ENCODE measurements at places on chromosomes 7 and 10. TPM values are rescaled to one million over a fixed set of nuclear protein-coding genes. Genes with fewer than 3 reads are reported as not detected.

Gene MOGAT3
- not detected for total RNA-seq

Gene TRIM73
- total RNA-seq, result 22.7 TPM

Gene ANK3
- 426 TPM for total RNA-seq

- DNase-seq, result peak; percentile 42
These were observed 535 bp downstream of the ASAH2B start for GRCh38 chr10:50740293-50740648.

DNA sequence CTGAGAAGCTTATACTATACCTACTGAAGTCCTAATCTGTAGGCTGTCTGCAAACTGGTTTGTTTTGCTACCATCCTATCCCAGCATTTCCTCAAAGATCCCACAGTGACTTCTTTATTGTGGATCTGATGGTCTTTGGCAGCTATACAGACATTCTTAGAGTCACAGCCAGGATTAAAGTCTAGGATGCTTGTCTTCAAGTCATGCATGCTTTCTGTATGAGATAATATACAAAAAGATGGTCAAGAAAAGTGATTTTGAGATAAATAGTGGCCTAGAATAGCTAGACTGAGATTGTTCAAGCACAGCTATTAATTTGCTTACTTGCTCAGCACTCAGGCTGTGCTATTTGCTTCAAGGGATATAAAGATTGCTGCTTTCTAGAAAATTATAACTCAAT, 454.4 kb downstream of the AUTS2 start:
- no peak for DNase-seq

DNA sequence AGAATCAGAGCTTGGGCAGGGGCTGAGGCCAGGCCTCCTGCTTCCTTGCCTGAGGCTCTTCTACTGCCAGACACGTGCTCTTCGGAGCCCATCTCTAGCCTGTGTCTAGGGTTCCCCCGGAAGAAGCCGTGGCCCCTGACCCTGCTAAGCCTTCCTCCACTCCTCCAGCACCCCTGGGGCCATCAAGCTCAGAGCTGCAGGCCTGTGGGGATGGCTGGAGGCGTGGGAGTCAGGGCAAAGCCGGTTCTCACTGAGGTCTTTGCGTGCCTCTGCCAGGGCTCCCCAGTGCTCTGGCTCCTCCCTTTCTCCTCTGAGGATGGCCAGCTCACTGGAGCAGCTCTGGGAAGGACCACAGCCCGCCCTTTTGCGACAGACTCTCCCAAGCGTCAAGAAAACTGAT, 34.4 kb downstream of the GHRHR start:
- no peak for DNase-seq

DNA sequence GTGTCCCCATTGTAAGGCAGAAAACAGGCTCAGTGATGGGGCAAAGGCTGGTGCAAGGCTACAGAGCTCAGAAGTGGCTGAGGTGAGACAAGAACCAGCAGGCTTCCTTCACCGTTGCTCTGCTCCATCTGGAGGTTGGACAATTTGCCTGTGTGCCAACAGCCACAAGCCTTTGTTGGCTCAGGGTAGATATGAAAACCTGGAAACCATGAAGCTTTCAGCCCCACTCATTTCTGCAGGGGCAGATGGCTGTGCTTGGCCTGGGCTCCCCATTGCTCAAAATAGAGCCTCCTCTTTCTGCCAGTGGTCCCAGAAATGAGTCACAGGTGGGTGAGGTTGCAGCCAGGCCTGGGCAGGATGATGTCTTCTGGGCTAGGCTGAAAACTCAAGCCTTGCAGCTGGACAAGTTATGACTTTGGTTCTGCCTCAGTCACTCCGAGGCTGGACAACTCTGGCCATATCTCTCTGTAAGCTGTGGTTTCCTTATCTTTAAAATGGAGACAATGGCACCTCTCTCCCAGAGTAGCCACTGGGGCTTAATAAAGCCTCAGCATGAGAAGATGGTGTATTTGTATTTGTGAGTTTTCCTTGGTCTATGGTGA, 12.2 kb upstream of the ZNF273 start:
- DNase-seq, result peak; percentile 57

- DNase-seq, result peak; percentile 12
These were observed 306.6 kb upstream of the ZMIZ1 start for GRCh38 chr10:78762086-78762630.

GRCh38 chr10:71354776-71355175, 35.7 kb downstream of the SLC29A3 start:
- DNase-seq, result no peak

- no peak for DNase-seq
These were observed 149.7 kb downstream of the NPSR1 start for GRCh38 chr7:34807548-34808340.

GRCh38 chr7:134777470-134777869, 2.0 kb upstream of the CALD1 start:
- DNase-seq, result no peak

DNA sequence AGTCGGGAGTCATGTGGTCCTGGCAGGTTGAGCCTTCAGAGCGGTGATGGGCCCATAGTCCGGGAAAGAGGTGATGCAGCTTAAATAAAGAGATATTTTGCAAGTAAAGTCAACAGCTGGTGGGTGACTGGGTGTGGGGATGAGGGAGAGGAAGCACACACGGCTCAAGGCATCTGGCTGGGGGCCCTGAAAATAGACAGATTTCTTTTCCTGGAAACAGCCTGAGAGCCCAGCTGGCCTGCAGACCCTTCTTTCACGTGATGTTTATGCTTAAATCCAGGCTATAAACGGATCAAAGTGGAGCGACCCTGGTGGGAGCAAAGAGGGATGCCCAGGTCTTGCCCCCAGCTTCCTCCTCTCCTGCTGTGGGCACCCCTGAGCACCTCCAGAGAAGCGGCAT, 149.1 kb downstream of the TEX36 start:
- DNase-seq, result no peak

DNA sequence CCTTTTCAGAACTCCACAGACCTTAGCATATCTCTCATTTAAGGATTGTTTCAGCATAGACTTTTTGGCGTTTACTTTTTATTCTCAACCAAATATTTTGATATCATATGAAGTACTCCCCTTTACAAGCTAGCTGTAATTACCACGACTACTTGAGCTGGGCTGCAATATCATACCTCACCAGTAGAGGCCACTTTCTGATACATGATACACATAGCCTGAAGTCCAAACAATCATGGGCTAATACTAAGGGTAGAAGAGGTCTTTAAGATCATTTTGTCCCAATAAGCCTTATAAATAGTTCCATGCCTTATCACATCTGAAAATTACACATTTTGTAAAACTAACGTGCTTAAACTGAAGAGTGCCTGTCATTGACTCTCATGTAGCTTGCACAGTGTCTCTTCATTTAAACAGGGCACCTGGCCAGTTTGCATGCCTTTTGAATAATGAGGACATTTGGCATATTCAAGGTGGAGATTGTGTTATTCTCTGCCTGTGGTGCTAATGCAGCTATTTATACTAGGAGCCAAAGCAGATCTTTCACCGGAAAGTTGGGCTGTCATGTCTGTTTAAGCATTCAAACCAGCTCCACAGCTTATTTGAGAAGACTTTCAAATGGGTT, 403.7 kb upstream of the ZMIZ1 start:
- no peak for DNase-seq

DNA sequence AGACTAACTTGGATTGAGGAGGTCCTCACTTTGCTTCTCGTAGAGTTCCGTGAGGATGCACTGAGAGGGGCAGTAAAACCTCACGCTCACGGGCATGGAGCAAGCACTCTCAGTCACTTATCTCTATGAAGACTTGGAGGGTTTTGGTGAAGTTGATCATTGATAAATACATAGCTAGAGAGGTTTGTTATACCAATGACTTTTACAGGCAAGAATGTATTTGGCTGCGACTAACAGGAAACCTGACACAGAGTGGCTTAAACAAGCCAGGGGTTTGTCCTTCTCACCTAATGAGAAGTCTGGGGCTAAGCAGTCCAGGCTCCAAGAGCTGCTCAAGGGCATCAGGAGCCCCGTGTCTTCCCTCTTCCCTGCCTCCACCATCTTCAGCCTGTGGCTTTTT, 6.1 kb downstream of the BICC1 start:
- DNase-seq, result no peak

DNA sequence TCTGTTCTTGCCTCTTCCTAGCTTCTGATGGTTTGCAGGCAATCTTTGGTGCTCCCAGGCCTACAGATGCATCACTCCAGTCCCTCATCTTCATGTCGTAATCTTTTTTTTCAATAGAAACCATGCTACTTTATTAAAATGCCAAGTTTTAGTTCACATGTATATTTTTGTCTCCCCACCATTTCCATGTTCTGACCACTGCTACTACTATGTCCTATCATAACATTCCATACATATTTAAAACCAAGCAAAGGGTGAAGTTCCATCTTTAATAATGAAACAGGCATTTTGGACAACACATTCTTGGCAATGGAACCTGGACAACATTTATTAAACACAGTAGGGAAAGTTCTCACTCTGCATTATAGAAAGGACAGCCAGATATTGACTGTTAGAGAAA, 58.8 kb downstream of the ZNF518A start:
- DNase-seq, result no peak

DNA sequence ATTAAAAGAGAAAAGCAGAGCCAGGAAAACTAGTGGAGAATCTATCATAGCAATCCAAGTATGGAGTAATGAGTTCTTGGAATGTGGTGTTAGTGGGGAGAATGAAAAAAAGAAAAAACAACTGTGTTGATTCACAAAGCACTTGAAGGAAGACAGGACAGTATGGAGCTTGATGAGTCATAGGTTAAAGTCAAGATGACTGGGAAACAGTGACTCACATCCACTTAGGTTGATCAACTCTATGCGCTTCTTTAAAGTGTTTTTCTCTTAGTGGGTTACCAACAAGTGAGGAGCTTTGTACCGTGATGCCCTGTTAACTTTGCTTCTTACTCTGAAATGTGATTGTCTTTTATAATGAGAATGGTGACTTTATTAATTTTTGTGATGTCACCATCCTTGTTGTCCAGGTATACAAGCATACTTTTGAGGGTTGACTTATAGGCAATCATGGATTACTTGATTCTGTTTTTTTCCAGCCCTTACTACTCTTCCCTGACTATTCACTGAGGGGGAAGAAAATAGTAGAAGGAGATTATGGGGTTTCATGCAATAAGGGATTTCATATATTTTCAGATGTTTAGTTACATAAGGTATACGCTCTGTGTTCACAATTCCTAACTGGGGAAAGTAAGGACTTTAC, 32.1 kb upstream of the MDFIC start:
- no peak for DNase-seq

Gene SKAP2
- 32.1 TPM for total RNA-seq

- no peak for DNase-seq
These were observed 157.2 kb downstream of the WNT2 start for GRCh38 chr7:117165656-117166055.

DNA sequence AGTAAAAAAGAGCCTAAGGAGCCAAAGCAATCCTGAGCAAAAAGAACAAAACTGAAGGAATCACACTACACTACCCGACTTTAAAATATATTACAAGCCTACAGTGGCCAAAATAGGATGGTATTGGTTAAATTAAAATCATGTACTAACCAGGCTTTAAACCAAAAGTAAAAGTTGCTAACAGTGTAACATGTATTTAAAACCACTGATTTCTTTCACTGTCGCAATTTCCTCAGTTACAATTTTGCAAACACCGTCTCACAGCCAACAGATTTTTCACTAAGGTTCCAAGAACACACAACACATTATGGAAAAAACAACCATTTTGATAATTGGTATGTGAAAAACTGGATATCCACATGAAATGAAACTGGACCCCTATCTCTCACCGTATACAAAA, 74.0 kb downstream of the JMJD1C start:
- DNase-seq, result no peak

DNA sequence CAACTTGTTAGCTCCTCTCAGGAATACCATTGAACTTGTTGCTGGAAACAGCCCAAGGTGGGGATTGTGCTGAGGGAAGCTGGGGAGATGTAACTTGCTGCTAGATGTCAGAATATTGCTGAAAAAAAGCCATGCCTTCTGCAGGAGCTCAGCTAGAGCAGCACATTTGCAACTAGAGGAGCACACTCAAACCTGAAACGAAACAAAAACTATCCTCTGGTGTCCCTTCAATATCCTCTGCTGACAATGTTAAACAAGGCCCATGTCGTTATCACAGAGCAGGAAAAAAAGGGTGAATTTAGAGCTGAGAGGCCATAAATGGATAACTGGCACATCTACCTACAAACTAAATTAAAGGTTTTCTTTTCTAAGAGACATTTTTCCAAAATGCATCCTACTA, 53.7 kb upstream of the MACC1 start:
- no peak for DNase-seq

DNA sequence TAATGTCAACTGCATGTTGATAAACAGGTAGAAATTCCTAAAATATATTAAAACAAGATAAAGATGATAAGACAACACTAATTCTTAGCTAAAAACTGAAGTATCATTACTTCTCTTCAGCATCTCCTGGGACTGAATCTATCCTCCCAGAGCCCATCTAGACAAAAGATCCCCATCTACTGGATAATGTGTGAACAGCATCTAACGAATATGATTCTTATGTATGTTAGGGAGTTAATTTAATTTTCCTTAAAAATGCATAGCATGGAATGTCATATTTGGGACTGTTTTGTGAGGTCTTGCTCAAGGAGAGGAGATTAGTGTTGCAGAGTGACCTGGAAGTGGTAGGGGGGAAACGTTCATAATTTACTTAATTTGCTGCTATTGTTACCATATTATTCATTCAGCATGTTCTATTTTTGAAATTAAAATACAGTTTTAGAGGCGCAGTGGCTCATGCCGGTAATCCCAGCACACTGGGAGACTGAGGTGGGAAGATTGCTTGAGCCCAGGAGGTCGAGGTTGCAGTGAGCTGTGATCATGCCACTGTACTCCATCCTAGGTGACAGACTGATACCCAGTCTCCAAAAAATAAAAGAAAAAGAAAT, 305.1 kb upstream of the CSTF2T start:
- DNase-seq, result no peak

- DNase-seq, result no peak
These were observed 3.7 kb upstream of the PRKAR1B start for GRCh38 chr7:730501-731439.

DNA sequence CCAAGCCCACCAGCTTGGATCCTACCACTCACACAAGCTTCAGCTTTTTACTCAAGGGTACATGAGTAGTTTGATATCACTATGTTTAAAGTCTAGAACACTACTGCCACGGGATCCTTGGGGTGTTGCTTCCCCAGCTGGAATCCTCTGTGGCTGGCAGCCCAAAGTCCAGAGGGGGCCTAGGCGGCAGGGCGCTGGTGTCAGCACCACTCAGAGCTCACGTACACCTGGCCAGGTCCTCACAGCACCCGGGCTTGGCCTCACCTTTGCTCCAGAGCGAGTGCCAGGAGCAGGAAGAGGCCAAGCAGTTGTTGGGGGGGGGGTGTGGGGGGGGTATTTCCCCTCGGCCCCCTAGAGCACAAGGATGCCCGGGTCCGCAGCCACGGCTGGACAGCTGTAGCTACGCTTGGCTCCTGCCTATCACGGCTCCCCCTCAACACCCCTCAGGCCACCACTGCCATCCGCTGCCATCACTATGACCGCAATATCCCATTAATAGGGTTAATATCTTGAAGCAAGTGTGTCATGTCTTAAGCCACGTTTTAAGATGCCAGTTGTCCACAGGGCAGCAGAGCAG, 17.0 kb downstream of the ZDHHC6 start:
- no peak for DNase-seq

Gene MRLN
- total RNA-seq, result not detected

- no peak for DNase-seq
These were observed 70.8 kb downstream of the CLIP2 start for GRCh38 chr7:74360008-74360407.

Gene ANKRD30A
- 0.46 TPM for total RNA-seq

Data from dorsolateral prefrontal cortex (tissue), 122 donors.